ENCODE measurements at places on chromosomes 6 and 20.

DNA sequence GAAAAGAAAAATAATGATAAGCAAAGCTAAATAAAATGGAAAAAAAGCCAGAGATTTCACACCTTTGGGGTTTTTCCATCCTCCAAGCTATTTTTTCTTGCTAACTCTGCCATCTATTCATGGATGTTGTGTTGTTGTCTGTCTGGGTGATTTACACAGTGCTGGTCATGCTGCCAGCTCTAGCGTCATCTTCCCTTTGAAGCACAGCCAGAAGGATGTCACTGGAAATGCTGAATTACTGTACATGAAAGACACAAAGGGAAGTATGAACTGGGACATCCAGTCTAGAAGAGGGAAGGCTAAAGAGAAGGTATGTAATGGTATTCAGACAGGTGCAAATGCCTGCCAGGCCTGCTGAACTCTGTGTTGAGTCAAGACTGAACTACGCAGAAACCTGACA, 241.9 kb upstream of the STXBP5 start:
- no peak for DNase-seq

DNA sequence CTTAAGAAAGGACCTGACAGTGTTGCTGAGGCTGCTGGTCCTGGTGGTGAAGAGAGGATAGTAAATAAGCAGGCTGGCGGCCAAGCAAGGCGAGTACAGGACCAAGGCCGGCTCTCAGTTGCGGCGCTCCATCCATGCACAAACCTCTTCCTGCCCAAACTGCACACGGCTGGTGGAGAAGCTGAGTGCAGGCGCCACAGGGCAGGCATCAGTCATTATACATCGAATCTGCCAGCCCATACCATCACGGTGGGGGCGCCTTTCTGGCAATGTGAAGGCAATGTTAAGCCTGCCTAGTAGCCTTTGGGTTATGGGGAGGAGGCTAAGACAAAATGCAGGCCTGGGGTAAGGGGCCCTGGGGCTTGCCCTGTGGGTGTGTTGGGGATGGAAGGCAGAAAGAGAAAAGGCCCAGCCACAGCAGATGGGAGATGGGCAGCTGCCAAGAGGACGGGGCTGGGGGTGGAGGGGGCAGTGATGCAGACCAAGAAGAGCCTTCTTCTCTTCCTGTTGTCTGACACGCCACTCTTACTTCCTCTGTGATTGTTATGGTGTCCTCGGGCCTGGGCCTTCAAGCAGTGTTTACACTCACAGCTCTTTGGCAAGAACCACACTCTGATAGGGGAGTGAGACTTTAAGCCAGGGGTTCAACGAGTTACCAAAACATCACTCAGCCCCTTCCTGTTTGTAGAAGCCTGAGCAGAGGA, 20.3 kb upstream of the KCNK16 start:
- DNase-seq: no peak

DNA sequence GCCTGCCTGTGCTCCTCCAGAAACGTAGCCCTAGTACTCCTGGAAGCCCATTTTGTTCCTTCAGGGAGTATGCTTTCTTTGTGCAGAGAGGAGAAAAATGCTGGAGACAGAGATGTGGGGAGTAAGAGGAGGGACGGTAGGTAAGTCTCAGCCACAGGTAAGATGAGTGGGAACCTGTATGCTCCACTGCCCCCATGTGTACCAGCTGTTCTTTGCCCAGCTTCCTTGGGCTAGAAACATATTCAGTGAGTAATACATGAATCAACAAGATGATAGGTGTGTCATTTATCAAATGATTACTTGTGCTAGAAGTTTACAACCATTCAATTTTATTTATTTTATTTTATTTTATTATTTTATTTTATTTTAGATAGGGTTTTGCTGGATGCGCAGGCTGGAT, 13.6 kb upstream of the CEP85L start:
- DNase-seq: no peak

GRCh38 chr6:14412026-14412425, 294.5 kb downstream of the CD83 start:
- DNase-seq: no peak

DNA sequence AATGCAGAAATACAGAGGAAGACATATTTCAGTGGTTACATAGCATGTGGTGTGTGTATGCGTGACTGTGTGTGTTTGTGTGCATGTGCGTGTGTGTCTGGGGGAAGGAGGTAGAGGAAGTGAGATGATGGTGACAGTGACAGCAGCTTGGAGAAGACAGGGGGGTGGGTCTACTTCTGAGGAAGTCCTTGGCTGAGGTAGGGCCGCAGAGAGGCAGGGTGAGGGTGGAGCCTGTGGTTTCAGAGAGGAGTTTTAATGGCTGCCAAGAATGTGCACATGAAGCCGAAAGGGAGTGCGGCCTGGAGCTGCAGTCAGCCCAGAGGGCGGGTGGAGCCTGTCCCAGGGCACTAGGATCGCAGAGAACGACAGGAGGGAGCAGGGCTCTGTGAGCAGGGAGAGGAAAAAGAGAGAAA, 22.7 kb upstream of the RNF24 start:
- DNase-seq: peak; percentile 84

- DNase-seq: peak; percentile 51
These were observed 234.9 kb upstream of the MCHR2 start for GRCh38 chr6:100228834-100229441.

DNA sequence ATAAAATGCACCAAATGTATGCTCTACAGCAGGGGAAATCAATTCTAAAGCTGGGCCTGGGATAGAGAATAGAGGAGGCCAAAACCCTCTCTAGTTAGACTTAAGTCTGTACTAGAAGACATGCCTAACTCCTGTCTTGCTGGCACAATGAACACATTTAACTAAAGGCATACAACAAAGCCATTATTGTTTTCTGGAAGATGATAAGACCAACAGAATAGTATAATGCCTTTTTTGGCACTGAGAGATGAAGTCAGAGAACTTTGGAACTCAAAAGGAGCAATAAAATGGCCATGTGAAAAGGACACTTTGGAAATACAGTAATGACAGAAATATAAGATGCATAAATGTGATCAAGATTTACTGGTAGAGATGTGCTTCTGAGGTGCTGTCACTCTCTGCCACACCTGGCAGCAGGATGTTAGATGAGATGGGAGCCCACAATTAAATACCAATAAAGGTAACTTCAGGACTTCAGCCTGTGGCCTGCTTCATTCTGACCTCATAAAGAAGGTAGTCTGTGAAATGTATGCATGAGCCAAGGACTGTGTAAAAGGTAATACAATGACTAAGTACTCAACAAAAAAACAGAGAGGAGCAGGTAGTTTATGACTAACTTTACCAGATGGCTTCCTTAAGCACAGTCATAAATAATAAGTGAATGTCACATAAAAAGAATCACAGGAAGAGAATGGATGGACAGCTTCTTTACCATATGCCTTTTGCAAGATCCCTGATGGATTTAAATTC, 333.4 kb downstream of the BCKDHB start:
- DNase-seq: no peak
